ENCODE measurements at places on chromosomes 5 and 9.
A peak's percentile ranks its signal among the peaks of the same experiment; 100 is the strongest.

DNA sequence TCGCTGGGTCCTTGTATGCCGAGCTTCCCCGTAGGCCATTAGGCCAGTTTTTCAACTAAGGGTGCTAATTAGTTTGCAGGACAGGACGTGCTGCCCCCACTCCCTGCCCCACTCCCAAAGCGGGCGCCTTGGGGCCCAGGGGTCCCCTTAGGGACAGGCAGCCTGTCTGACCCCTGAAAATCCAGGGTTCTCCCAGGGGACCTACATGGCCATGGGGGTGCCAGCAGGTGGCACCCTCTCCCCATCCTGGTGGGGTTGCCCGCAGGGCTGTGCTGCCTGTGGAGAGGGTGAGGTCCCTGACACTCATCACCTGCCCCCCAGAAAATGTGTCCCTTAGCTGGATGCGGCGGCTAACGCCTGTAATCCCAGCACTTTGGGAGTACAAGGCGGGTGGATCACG lies 8.5 kb upstream of the CCDC187 start:
- peak; percentile 53 for DNase-seq

- no peak for DNase-seq
These were observed 176.1 kb upstream of the RASEF start for GRCh38 chr9:83238871-83239640.

GRCh38 chr9:117247266-117247665 lies 167.6 kb downstream of the ASTN2 start:
- DNase-seq: peak; percentile 29

GRCh38 chr9:95336281-95336680 lies 18.8 kb upstream of the FANCC start:
- no peak for DNase-seq

- DNase-seq: peak; percentile 26
These were observed 14.0 kb downstream of the TRIM14 start for GRCh38 chr9:98105006-98105405.

Measured in Caco-2 (cell line).